Kidney epithelial cell (primary cell): ENCODE measurements at places on chromosomes 7 and 10. TPM values are rescaled to one million over a fixed set of nuclear protein-coding genes. Genes with fewer than 3 reads are reported as not detected.

- no peak for DNase-seq
Measured at GRCh38 chr10:49645417-49645816, 31.6 kb downstream of the CHAT start.

- no peak for DNase-seq
Measured at GRCh38 chr7:494906-495305, 24.7 kb downstream of the PDGFA start.

NXPH1 gene
- not detected in 2 replicates for total RNA-seq

DNA sequence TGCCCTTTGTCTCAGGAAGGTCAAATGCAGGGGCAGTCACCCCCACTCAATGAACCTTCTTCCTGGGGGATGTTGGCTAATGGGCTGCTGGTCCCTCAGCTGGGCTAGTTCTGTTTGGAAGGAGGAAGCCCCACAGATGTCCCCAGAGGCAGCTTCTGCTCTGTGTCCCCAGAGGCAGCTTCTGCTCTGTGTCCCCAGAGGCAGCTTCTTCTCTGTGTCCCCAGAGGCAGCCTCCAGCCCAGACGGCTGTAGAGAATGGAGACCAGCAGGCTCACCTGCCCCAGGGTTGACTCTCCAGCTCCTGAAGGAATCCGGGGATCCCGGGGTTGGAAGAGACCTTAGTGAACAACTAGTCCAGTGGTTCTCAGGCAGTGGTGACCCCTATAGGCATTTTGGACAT lies 62.5 kb upstream of the LEP start:
- DNase-seq, result no peak

GRCh38 chr10:102676534-102677315 lies 32.4 kb downstream of the TRIM8 start:
- no peak for DNase-seq

BTBD16 gene
- 2.0 TPM in 1 of 2 replicates, not detected in the other for total RNA-seq

DNA sequence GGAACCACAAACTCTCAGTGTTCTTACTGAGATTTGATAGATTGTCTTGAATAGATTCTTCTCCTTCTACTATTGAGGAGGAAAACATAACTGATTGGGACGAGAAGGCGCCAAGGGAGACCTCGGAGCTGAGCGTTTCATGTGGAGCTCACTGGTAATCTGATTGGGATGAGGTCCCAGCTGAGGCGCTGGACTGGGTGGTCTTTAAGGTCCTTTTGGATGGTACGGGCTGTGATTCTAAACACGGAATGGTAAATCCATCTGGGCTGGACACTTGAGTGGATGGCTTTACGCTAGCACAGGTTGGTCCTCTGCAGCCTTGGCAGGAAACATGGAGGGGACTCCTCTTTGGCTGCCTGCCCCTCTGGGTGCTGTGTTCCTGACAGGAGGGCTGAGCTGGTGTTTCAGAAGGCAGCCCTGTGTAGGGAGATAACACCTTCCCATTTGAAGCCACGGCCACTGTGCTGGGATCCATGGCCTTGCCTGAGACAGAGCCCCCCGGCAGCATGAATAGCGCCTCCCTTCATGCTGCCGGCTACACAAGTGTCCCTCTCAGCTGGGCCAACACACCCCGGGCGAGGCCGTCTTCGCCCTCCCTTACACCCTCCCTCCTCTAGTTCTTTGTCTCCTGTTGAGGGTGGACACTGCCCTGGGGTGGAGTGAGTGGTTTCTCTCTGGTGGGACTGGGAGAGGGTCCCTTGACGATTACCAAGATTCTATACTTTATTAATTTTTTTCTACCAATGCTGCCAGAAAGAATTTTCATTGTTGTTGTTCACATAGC lies 203.2 kb upstream of the SHH start:
- DNase-seq, result no peak

DNA sequence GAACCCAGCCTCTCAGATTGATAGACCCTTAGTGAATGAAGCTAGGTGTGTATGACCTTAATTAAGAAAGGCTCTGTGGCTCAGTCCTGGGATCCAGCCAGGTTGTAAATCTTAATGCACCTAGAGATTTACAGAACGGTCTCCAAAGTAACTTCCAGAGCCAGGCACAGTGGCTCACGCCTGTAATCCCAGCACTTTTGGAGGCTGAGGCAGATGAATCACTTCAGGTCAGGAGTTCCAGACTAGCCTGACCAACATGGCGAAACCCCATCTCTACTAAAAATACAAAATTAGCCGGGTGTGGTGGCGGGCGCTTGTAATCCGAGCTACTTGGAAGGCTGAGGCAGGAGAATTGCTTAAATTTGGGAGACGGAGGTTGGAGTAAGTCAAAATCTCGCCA lies 24.3 kb downstream of the CALHM2 start:
- DNase-seq, result no peak

- no peak for DNase-seq
Measured at GRCh38 chr7:151310578-151310977, 31.0 kb upstream of the NUB1 start.

CCDC172 gene
- total RNA-seq, result not detected in 2 replicates

NCF1 gene
- 1.9 and 2.3 TPM in 2 replicates for total RNA-seq

GRCh38 chr7:32152576-32152975 lies 82.4 kb upstream of the PDE1C start:
- DNase-seq, result no peak
